ENCODE measurements at places on chromosomes 11 and 22. TPM values are rescaled to one million over a fixed set of nuclear protein-coding genes. Genes with fewer than 3 reads are reported as not detected.

The MCAM gene
- total RNA-seq, result 12.7 TPM

The KDM4D gene
- 1.2 TPM for total RNA-seq

The SERPIND1 gene
- total RNA-seq, result 0.40 TPM

The KCNK4 gene
- not detected for total RNA-seq

The APOL1 gene
- total RNA-seq, result not detected

The CHEK1 gene
- total RNA-seq, result 52.7 TPM

The TRAPPC4 gene
- total RNA-seq, result 60.3 TPM

The SDF2L1 gene
- 28.2 TPM for total RNA-seq

The TMA7B gene
- total RNA-seq, result not detected

The MN1 gene
- total RNA-seq, result 5.5 TPM

The TREH gene
- total RNA-seq, result not detected

The METTL15 gene
- total RNA-seq, result 16.7 TPM

The TYR gene
- not detected for total RNA-seq

The CCDC87 gene
- 0.89 TPM for total RNA-seq

The OR51B6 gene
- total RNA-seq, result not detected

The POTEH gene
- not detected for total RNA-seq
